ENCODE measurements at places on chromosomes 12 and 14.

DNA sequence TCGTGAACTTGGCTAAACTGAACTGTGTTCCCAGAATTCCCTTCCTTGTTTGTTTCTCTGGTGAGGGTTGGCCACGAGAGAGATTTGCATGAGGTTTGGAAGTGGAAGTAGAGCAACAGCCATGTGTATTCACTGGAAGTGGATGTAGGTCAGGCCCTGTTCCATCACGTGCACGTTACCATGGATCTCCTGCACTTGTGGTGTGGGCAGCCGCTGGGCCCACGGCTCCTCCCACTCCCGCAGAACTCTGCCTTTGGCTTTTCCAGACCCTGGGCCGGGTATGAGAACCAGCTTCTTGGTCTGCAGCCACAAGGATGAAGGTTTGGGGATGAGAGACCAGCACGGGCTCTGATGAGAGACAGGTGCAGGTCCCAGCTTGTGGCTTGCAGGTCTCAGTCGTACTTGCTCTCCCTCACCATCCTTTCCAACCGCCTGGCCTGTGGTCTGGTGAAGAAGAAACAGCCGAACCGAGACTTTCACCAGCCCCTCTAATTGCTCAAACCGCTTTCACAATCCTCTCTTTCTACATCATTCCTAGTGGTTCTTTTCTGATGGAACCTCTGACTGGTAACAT lies 94.9 kb downstream of the DUSP16 start:
- DNase-seq, result no peak

GRCh38 chr12:52832985-52833905 lies 866 bp downstream of the KRT79 start:
- DNase-seq, result no peak

GRCh38 chr14:61577506-61577931 lies 117.8 kb upstream of the HIF1A start:
- DNase-seq, result no peak

- DNase-seq, result no peak
These were observed 95.4 kb upstream of the SLCO1C1 start for GRCh38 chr12:20599757-20600156.

DNA sequence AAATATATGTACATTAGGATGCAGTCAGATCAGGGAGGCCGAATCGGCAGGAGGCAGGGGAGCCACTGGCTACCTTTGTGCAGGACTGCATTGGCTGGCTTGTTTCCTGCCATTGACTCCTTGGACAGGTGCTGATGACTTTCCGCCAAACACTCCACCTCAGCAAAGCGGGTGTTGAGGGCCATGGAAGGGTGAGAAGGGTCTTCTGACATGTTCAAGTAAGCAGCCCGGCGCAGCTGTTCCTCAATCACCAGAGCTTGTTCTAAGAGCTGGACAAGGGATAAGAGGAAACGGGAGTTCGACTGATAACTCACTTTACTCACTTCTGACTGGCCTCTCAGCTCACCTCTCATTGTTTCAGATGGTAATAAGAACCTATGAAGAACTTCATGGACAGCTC lies 4.9 kb upstream of the NOP2 start:
- DNase-seq, result no peak

- no peak for DNase-seq
These were observed 10.7 kb downstream of the MOAP1 start for GRCh38 chr14:93173943-93174395.

GRCh38 chr12:124437617-124438436 lies 129.6 kb downstream of the NCOR2 start:
- DNase-seq, result no peak

DNA sequence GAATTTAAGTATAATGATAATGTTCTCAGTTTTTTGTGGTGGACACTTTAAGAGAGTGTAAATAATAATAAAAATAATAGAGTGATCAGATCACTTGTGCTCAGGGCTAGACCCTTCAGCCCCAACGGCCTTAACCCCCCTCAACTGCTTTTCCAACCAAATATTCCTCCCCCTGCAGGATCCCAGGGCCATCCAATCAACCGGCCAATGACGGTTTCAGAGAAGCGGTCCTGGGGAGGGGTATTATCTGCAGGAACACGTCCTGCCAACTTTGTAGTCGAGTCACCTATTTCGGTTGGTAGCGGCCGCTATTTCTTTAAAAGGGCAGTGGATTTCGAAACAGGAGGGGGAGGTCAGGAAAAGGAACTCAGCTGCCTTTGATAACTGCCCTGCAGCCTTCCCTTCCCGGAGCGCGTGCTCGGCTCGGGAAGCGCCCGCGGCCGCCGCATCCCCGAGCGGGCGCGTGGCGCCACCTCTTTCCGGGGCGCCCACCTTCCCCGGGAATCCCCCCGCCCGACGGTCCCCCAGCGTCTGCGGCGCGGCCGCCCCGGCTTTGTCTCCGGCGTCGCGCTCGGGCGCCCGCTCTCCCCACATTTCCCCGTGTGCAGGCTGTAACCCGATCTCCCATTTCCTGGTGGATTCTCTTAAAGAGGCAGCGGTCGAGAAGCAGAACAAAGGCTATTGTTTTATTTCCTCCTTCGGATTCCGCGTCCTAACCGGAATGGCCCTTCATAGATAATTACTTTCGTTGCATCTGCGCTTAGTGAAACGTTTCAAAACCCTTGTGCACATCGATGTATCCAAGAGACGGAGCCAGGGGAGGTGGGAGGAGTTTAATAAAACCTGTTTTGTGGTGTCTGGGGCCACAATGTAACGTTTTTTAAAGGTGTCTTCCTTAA lies 711 bp upstream of the ETV6 start:
- peak; percentile 57 for DNase-seq

DNA sequence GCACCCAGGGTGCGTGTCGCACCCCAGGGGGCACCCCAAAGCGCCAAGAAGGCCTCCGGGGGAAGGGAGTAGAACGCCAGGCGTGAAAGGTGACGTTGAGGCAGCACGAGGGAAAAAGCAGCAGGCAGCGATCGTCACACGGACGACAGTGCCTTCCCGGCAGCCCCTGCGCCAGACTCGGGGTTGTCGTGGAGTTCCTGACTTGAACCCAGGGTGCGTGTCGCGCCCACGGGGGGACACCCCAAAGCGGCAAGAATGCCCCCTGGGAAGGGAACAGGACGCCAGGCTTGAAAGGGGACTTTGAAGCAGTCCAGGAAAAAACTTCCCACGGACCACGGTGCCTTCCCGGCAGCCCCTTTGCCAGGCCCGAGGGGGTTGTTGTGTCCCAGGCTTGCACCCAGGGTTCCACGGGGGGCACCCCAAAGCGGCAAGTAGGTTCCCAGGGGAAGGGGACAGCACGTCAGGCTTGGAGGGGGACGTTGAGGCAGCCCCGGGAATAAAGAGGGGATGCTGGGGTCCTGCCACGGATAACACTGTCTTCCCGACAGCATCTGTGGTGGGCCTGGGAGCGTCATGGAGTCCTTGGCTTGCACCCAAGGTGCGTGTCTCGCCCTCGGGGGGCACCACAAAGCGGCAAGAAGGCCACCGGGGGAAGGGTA lies 159.2 kb upstream of the ALG10B start:
- DNase-seq, result no peak

Data from bone marrow (tissue), 2 donors.